ENCODE measurements at places on chromosomes 7 and 10.

GRCh38 chr7:159025161-159025779 is 119.4 kb downstream of the VIPR2 start:
- no peak for DNase-seq

DNA sequence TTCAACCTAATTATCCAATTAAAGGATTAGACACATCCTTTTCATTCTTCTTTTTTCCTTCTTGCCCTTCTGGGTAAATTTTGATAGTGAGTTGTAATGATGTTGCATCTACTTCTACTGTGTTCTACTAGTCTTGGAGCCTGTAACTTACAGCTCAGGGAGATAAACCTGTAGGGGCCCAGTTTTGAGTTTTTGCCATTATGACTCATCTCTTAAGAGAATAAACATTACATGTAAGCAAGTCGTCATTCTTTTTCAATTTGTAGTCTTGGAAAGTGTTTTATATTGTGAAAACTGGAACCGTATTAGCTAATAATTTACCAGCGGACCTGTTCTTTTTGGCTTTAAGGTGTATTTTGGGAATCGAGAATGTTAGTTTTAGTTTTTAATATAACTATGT is 89.7 kb upstream of the RPA3 start:
- DNase-seq = no peak

DNA sequence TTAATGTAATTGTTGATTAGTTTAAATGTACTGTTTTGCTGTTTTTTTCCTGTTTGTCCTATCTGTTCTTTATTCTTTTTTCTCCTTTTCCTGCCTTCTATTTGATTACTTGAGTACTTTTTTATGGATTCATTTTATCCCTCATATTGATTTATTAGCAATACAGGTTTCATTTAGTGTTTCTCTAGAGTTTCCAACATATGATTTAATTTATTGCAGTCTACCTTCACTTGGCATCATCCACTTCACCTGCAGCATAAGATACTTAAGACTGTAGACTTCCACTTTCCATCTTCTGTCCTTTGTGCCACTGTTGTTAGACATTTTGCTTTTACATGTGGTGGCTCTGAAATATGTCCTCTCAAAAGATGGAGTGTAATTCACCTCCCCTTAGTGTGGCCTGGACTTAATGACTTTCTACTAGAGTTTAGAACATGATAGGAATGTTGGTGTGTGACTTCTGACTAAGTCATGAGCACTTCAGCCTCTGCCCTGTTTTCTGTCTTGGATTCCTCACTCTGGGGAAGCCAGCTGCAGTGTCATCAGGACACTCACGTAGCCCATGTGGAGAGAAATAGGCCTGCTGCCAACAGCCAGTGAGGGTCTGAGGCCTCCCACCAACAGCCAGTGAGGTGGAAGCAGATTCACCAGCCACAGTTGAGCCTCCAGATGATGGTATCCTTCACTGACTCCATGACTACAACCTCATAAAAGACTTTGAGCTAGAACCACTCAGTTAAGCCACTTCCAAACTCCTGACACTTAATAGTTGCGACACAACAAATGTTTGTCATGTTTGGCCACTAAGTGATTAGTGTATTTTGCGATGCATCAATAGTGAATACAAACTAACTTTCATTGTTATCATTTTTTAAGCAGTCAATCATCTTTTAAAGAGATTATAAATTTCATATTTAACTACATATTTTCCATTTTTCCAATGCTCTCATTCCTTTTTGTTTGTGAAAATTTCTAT is 643.5 kb upstream of the DPP6 start:
- DNase-seq = no peak

- DNase-seq = no peak
Observed at GRCh38 chr7:149071641-149072437, 18.7 kb downstream of the ZNF786 start.

DNA sequence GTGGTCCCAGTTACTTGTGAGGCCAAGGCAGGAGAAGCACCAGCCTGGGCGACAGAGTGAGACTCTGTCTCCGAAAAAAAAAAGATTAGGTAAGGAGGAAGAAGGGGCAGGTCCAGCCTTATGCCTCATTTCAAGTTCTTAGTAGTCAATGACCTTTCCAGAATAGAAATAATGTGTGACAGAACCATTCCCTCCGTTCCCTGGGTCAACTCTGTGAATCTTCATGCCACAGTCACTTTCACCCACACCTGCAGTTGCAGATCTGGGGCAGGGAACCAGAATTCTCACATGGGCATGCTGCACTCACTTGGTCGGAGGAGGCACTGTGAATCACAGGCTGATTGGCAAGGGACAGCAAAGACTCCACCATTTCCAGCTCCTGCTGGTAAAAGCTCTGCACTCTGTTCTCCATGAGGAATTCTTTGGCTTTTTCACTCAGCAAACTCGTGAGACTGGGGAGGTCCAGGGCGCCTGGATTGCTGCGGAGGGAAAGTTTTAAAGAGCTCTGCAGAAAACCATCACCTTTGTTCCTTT is 20.7 kb downstream of the STN1 start:
- no peak for DNase-seq

GRCh38 chr7:16581286-16581685 is 54.7 kb downstream of the LRRC72 start:
- no peak for DNase-seq

GRCh38 chr10:109203646-109204353 is 719.5 kb downstream of the XPNPEP1 start:
- DNase-seq = no peak

DNA sequence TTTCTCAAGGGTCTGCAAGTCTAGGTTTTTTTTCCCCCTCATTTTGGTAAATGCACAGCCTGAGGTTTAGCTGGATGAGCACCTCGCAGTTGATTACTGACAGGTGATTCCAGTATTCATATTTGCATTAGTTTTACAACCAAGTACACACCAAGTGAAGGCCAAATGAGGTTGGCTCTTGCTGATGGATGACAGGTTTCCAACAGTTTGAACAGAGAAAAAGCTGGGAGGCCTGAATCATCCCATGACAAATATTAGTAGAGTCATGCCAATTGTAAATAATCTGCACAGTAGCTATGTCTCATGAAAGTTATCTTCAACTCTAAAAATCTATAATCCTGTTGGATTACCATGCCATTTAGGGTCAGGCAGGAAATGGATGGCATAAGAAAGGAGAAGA is 399.8 kb downstream of the HTR7 start:
- no peak for DNase-seq

- no peak for DNase-seq
Observed at GRCh38 chr10:60803433-60803832, 25.2 kb downstream of the CDK1 start.

- peak; percentile 36 for DNase-seq
Observed at GRCh38 chr7:55432939-55433784, 68.0 kb downstream of the LANCL2 start.

- DNase-seq = no peak
Observed at GRCh38 chr10:72375173-72375572, 20.5 kb upstream of the DNAJB12 start.

GRCh38 chr7:55570218-55570873 is 2.0 kb downstream of the VOPP1 start:
- no peak for DNase-seq

- DNase-seq = no peak
Observed at GRCh38 chr10:20380401-20380800, 516.7 kb downstream of the NEBL start.

- no peak for DNase-seq
Observed at GRCh38 chr10:104113376-104113956, 8.5 kb upstream of the SFR1 start.

DNA sequence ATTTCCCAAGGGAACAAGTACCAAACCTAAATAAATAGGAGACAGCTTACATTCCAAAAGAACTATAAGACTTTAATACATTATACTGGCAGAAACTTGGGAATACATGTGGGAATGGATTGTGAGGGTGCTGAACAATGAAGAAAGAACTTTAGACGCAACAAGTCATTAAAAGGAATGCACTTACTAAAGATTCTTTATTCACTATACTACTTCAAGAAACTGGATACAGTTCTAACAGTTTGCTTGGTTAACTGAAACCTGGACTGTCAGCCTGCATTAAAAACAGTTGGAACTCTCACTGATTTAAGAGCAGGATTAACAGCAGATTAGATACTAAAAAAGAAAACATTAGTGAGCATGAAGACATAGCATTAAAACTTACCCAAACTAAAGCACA is 12.0 kb downstream of the CACUL1 start:
- DNase-seq = no peak
